Astrocyte of the cerebellum (primary cell): ENCODE measurements at places on chromosomes 5 and 9.

DNA sequence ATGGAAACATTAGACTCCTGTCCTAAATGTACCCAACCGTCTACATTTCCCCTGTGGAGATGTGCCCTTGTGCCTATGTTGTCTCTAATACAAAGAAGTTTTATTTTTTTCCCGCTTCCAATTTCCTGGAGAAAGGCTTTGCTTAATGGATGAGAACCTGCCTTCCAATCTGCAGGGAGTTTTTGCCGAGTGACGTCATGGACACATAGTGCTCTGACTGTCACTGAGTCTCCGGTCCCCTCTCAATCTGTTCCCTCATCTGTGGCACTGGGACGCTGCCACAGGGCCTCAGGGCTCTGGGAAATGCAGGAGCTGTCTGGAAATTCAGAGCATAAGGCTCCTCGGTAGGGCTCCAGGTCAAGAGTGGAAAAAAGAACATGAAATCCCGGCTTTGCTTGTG lies 144.8 kb downstream of the PDZD2 start:
- DNase-seq, result no peak

- no peak for DNase-seq
Measured at GRCh38 chr5:431001-431710, 11.8 kb upstream of the EXOC3 start.

DNA sequence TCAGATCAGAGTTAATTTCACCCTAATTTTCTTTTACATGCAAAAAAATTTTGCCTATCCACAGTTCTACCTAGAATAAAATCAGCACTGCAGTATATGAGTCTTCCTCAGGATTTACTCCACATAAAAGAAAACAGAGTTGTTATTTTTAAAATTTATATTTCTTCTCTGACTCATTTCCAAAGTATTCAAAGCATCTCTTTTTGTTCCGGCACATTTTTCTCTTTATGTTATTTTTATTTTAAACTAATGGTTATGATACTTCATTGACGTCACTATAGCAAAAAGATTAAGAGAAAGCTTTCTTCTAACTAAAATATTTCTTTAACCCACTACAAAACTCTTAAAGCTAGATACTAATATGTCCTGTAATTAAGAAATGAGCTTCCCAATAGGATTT lies 590.4 kb downstream of the PRELID2 start:
- peak; percentile 8 for DNase-seq

DNA sequence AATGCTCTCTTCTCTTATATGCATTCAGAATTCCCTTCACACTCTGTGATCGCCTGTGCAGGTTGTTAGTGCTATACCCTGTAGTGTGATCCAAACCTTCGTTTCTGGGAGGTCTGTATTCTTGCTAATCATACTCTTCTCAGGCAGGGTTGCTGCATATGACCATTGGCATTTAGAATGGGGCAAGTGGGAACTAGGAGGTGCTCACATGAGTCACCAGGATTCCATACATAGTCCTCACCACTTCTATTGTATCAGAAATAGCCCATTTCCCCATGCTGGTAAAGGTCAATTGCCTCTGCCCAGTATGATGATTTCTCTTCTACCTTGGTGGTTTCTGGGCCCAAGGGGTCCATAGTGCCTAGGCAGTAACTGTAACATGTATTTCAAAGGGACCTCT lies 443.5 kb upstream of the CDH6 start:
- DNase-seq, result no peak

GRCh38 chr9:22469928-22470544 lies 23.4 kb downstream of the DMRTA1 start:
- no peak for DNase-seq

- no peak for DNase-seq
Measured at GRCh38 chr5:149935431-149935901, 9.1 kb downstream of the PDE6A start.

- DNase-seq, result no peak
Measured at GRCh38 chr5:121319292-121319691, 532.4 kb upstream of the FTMT start.

GRCh38 chr5:140966293-140967225 lies at the start of gene PCDHAC2:
Gene PCDHAC2, plus strand, starts transcription at chr5:140966476. Its CDS starts 291 bp downstream, at chr5:140966767.
- DNase-seq, result no peak
